Activated T-cell treated with anti-CD3 and anti-CD28 coated beads, Interleukin-2, amount 50 U/mL, for 24 hours (primary cell): ENCODE measurements at places on chromosomes 2 and 18.

- no peak overlapping the region for H3K27ac ChIP-seq
- H3K4me1 ChIP-seq: peaks cover 62% of the 10 kb centered on the region
- H3K36me3 ChIP-seq: peaks cover 89% of the 10 kb centered on the region
These were observed 4.7 kb downstream of the ACP1 start for GRCh38 chr2:269356-270030.

- H3K4me3 ChIP-seq: no peak overlapping the region
- no peak overlapping the region for H3K27ac ChIP-seq
- DNase-seq: no peak
- peaks cover 15% of the 10 kb centered on the region for H3K27me3 ChIP-seq
- H3K4me1 ChIP-seq: no peaks in the 10 kb centered on the region
These were observed 612.0 kb downstream of the IRS1 start for GRCh38 chr2:226187616-226188015.

DNA sequence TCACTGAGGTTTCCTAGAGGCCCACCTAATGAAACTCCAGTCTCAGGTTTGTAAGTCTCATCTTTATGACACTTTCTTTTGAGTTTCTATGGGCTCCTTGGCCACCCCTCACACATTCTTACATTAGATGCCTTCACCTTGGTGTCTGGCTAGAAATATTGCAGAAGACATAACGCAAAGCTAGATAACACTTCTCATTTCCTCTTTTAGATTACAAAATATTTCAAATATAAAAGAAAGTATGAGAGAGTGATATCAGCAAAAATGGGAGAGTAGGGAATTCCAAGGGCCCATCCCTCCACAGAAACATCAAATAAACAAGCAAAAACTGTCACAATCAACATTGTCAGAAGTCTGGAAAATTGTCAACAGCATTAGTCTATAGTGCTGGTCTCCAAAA is 43.3 kb upstream of the ZCCHC2 start:
- H3K27ac ChIP-seq: no peak overlapping the region
- no peaks in the 10 kb centered on the region for H3K36me3 ChIP-seq
- H3K27me3 ChIP-seq: peaks cover 33% of the 10 kb centered on the region
- no peak for DNase-seq

- peaks cover 45% of the 10 kb centered on the region for H3K4me1 ChIP-seq
- H3K27me3 ChIP-seq: no peaks in the 10 kb centered on the region
- H3K27ac ChIP-seq: no peak overlapping the region
- no peak overlapping the region for H3K4me3 ChIP-seq
- H3K36me3 ChIP-seq: peaks cover 32% of the 10 kb centered on the region
- no peak for DNase-seq
These were observed 14.8 kb downstream of the ATL2 start for GRCh38 chr2:38362232-38362631.

DNA sequence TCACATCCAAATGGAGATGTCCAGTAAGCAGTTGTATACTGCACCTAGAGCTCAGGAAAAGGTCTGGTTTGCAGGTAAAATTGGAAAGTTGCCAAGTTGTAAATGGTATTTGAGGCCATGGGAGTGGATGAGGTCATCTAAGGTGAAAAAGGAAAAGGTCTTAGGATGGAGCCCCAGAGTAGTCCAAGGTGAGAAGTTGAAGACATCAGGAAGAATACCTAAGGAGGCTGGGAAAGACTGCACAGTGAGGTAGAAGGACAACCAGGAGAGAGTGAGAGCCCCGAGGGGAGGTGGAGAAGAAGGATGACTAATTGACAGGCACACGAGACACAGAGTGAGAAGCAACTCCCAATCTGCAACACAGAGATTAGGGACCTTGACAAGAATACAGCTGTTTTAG is 10.7 kb downstream of the DPP4 start:
- H3K27ac ChIP-seq: peak overlapping the region; percentile 90
- H3K36me3 ChIP-seq: peaks cover 23% of the 10 kb centered on the region
- peak overlapping the region; percentile 34 for H3K4me3 ChIP-seq
- peaks cover 75% of the 10 kb centered on the region for H3K4me1 ChIP-seq
- no peaks in the 10 kb centered on the region for H3K27me3 ChIP-seq
- DNase-seq: no peak

DNA sequence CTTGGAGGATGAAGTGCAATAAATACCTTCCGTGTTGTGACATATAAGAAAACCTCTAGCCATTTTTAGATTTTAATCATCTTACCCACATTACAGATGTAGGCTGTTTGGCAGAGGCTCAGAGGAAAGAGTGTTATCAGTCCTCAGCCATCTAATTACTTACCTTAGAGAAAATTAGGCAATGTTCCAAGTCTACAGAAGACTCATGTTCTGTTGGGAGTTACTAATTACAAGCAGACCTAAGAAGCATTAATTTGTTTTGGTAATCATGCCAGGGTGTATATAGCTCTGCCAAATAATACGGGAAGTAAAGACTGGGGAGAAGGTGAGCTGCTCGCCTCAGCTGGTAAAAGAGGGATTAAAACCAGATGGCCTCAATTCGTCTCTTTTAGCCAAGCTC is 125.8 kb upstream of the PGAP1 start:
- H3K36me3 ChIP-seq: peaks cover 92% of the 10 kb centered on the region
- peaks cover 35% of the 10 kb centered on the region for H3K4me1 ChIP-seq
- H3K4me3 ChIP-seq: no peak overlapping the region
- H3K27ac ChIP-seq: peak overlapping the region; percentile 47
- no peak for DNase-seq

- no peak overlapping the region for H3K27ac ChIP-seq
- H3K27me3 ChIP-seq: peaks cover 18% of the 10 kb centered on the region
- peaks cover 11% of the 10 kb centered on the region for H3K4me1 ChIP-seq
These were observed 685.2 kb downstream of the IRS1 start for GRCh38 chr2:226114436-226114835.

DNA sequence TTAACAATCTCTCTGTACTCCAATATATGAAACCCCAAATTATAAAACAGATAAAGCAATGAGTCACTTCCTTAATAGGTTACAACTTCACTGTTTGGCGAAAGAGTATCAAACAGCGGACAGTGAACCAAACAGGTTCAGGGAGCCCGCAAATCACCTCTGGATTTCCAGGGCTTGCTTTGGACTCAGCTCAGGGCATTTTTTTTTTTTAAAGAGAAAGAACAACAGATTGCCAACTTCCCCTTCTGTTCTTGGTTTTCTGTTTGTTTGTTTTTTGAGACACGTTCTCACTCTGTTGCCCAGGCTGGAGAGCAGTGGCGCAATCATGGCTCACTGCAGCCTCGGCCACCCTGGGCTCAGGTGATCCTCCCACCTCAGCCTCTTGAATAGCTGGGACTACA is 52.7 kb downstream of the ABCB11 start:
- peaks cover 8% of the 10 kb centered on the region for H3K4me1 ChIP-seq
- no peak for DNase-seq
- no peaks in the 10 kb centered on the region for H3K36me3 ChIP-seq
- H3K27ac ChIP-seq: no peak overlapping the region
- H3K27me3 ChIP-seq: no peaks in the 10 kb centered on the region
- no peak overlapping the region for H3K4me3 ChIP-seq

DNA sequence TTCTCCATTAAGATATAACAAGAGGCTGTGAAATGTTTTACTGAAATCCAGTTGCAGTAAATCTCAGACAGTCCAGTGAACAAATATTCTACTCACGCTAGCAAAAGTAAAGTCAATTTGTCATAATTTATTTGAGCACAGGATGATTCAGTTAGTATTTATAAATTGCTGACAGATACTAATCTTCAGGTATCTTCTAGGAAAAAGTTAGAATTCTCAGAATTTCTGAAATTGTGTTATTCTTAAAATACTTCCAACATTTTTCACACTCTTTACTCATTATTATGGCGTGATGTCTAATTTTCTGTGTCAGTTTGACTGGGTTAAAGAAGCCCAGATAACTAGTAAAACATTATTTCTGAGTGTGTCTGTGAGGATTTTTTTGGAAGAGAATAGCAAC is 460.2 kb upstream of the ACVR2A start:
- peaks cover 3% of the 10 kb centered on the region for H3K27me3 ChIP-seq
- H3K36me3 ChIP-seq: no peaks in the 10 kb centered on the region
- no peak overlapping the region for H3K4me3 ChIP-seq
- H3K4me1 ChIP-seq: peaks cover 4% of the 10 kb centered on the region

- DNase-seq: no peak
- no peaks in the 10 kb centered on the region for H3K36me3 ChIP-seq
- no peak overlapping the region for H3K27ac ChIP-seq
- H3K4me3 ChIP-seq: no peak overlapping the region
- H3K27me3 ChIP-seq: no peaks in the 10 kb centered on the region
These were observed 183.2 kb upstream of the KYNU start for GRCh38 chr2:142694282-142694681.

GRCh38 chr2:16765356-16765755 is 99.7 kb upstream of the CYRIA start:
- peaks cover 11% of the 10 kb centered on the region for H3K27me3 ChIP-seq
- H3K4me3 ChIP-seq: no peak overlapping the region
- H3K27ac ChIP-seq: no peak overlapping the region
- no peak for DNase-seq
- no peaks in the 10 kb centered on the region for H3K4me1 ChIP-seq

DNA sequence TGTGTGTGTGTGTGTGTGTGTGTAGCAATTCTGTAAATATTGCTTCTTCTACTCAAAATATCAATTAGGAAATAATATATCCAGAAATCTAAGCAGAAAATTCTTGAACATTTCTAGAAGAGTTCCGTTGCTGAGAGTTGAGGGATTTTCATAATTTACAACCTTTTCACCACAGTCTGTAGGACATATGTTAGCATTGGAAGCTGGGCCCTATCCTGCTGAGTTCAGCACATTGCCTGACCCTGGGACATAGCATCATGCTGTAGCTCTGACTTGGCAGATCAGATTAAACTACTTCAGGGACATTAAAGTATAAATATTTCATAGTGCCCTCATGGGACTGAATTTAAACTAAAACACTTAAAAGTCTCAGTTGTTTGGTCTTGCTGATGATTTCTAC is 129.2 kb upstream of the KCNH7 start:
- H3K4me1 ChIP-seq: no peaks in the 10 kb centered on the region
- H3K4me3 ChIP-seq: no peak overlapping the region
- H3K27me3 ChIP-seq: no peaks in the 10 kb centered on the region
